ENCODE measurements at places on chromosomes 4 and X.

DNA sequence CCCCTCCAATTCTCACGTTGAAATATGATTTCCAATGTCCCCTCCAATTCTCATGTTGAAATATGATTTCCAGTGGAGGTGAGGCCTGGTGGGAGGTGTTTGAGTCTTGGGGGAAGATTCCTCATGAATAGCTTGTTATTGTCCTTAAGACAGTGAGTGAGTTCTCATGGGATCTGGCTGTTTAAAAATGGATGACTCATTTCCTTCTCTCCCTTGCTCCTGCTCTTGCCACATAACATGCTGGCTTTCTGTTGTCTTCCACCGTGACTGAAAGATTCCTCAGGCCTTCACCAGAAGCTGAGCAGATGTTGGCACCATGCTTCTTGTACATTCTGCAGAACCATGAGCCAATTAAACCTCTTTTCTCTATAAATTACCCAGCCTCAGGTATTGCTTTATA, 346.8 kb upstream of the TECRL start:
- DNase-seq = no peak

GRCh38 chrX:72395237-72395636, 89.5 kb upstream of the CITED1 start:
- DNase-seq = no peak

GRCh38 chr4:91258326-91258725, 1045.4 kb upstream of the GRID2 start:
- no peak for DNase-seq

DNA sequence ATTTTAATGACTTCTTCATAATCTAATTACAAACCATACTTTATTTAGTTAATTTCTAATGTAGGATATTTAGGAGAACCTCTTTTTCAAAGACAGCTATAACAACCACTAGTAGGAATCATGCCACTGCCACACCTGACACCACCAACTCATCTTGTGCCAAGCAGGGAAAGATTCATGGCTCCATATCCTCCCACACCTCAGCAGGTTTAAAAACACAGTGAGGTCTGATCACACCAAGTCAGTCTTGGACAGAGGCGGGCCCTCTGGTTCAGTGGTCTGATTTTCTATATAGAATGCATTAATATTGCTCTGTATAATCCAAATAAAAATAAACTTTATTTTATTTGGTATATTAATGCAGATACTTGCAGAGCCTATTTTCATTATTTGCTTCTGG, 227.7 kb upstream of the TTC29 start:
- no peak for DNase-seq

- DNase-seq = no peak
Measured at GRCh38 chr4:101356928-101357327, 9.6 kb upstream of the PPP3CA start.

DNA sequence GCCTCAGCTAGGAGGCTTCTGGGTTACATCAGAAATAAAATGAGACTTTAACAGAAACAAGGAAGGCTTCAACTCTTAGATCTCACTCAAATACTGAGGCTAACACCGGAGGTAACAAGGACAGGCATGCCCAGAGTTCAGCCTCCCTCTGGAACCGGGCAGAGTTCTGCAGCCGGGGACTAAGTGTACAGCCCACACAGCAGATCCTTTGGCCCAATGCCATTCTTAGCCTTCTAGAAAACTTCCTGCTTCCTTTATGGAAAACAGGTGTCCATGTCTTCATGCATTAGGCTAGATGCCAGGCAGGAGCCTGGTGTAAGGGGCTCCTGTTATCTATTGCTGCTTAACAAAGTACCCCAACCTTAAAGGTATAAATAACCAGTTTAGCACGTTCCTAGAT, 369.7 kb downstream of the BCOR start:
- no peak for DNase-seq

DNA sequence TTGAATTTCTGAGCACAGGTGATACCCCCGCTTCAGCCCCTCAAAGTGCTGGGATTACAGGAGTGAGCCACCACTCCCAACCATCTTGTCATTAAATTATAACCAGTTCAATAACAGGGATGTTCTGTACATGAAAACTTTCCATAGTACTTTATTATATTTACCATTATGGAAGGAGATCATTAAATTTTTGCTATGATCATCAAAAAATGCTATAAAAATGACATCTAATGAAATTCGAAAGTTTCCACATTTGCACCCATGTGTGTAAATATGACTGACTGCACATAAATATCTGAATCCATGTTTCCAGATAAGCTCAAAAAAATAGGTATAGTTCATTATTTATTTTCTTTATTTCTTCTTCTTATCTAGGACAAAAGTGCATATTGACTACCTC, 182.6 kb downstream of the FBXO8 start:
- DNase-seq = no peak
